ENCODE measurements at places on chromosomes 2 and 18. TPM values are rescaled to one million over a fixed set of nuclear protein-coding genes. Genes with fewer than 3 reads are reported as not detected.

UGT1A7 gene
- polyA plus RNA-seq: not detected

PIGN gene
- polyA plus RNA-seq: 23.3 TPM

SANBR gene
- 10.6 TPM for polyA plus RNA-seq

CCDC88A gene
- polyA plus RNA-seq: 50.0 TPM

HOXD3 gene
- 30.5 TPM for polyA plus RNA-seq

SERPINB13 gene
- not detected for polyA plus RNA-seq

UGT1A1 gene
- polyA plus RNA-seq: 0.11 TPM

CLEC4F gene
- not detected for polyA plus RNA-seq

NT5DC4 gene
- polyA plus RNA-seq: 0.05 TPM

PCARE gene
- 0.24 TPM for polyA plus RNA-seq

SPATA3 gene
- not detected for polyA plus RNA-seq

CNGA3 gene
- 0.06 TPM for polyA plus RNA-seq

GAREM1 gene
- polyA plus RNA-seq: 31.2 TPM

HNMT gene
- 51.3 TPM for polyA plus RNA-seq

DNMT3A gene
- polyA plus RNA-seq: 65.8 TPM

AQP12B gene
- 0.49 TPM for polyA plus RNA-seq

SCN7A gene
- polyA plus RNA-seq: 10.6 TPM
